ENCODE measurements at places on chromosomes 3 and 15.

GRCh38 chr15:65766422-65767263 is 25.4 kb downstream of the DENND4A start:
- no peak for DNase-seq

- no peak for DNase-seq
Observed at GRCh38 chr15:66830358-66830757, 128.3 kb downstream of the SMAD6 start.

- DNase-seq = no peak
Observed at GRCh38 chr15:58629625-58630024, 119.9 kb downstream of the ADAM10 start.

DNA sequence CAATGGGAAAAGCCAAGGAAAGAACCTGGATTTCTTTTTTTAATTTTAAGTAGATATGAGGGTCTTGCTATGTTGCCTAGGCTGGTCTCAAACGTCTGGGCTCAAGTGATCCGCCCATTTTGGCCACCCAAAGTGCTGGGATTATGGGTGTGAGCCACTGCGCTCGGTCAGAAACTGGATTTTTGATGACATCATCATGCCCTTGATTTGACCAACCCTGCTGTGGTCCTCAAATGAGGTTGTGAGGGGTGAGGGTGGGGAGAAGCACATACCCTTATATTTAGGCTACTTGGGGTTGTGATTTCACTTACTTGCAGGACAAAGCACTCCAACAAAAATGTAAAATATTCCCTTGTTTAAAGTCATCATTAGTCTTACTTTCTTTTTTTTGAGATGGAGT is 70.4 kb downstream of the C3orf38 start:
- DNase-seq = no peak

DNA sequence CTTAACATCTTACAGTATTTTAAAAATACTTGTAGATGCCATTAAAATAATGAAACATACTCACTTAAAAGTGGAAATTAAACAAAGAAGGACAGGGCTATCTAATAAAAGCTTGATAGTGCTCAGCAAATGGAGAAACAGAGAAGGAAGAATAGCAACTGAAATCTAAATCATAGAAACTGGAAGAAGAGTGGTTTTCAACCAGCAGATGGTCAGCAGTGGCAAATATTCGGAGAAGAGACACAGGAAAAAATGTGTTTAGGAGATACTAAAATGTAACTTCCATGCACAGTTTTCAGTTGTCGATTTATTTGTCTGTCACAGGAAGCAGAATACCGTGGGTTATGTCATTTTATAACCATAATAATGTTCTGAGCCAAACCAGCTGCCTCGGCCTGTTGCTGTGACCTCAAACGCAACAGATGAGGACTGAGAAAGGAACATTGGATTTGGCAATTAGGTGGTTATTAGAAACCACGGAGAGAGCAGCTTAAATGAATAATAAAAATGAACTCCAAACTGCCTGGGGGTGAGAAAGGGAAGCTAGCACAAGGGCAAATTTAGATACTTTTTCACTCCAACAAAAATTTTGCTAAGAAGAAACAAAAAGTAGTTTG is 246.6 kb upstream of the KCNMB2 start:
- DNase-seq = no peak

DNA sequence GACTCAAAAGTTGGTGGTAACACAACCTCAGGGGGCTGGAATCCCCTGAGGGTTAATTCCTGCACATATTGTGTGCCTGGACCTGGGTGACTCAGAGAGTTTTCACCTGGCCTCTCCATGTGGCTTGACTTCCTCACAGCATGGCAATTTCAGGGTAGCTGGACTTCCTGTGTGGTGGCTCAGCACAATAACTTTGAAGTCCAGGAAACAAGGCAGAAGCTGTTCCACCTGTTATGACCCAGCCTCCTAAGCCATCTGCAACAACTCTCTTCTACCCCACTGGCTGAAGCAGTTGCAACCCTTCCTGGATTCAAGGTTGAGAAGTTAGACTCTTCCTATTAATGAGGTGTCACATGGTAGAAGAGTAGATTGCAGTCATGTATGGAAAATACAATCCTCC is 58.4 kb downstream of the EDEM1 start:
- DNase-seq = no peak

- no peak for DNase-seq
Observed at GRCh38 chr15:22902578-22902977, 64.1 kb downstream of the NIPA2 start.

DNA sequence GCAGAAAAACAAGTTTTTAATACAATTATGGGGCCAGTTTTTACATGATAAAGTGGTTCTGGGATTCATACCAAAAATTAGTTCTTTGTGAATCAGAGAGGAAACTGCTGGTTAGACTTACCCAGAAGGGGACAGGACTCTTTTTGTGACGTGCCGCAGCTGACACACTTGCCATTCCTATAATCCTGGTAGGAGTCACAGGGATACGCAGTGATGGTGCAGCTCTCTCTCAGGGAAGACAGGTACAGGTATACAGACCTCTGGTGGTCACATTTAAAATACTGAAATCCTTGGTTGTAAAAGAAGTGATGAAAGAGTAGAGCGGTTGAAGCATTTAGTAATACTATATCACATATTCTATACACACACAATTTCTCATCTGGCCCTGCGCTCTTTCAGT is 20.2 kb upstream of the TMEM41A start:
- no peak for DNase-seq

GRCh38 chr15:37028625-37029296 is 71.6 kb downstream of the MEIS2 start:
- no peak for DNase-seq

GRCh38 chr3:30342318-30343060 is 263.9 kb upstream of the TGFBR2 start:
- DNase-seq = no peak

GRCh38 chr3:186493525-186494255 is 50.5 kb downstream of the CRYGS start:
- peak; percentile 7 for DNase-seq

DNA sequence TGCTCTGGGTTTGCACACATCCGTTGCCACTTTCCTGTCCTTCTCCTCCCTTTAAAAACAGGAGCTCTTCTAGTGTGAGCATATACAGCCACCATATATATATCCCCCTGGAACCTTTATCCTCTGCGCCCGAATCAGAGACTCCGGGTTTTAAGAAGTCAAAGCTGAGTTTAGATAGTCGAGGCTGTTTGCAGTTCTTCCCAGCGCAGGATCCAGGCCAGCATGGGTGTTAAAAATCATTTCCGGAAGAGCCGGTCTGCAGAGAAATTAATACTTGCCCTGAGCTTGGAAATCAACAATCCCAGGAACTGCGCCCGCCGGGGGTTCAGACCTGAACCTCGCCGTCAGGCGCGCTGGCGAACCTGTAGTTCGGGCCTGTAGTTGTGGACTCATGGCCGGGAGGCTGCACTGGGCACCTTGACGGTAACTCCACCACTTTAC is 2.3 kb downstream of the SHOX2 start:
- no peak for DNase-seq

DNA sequence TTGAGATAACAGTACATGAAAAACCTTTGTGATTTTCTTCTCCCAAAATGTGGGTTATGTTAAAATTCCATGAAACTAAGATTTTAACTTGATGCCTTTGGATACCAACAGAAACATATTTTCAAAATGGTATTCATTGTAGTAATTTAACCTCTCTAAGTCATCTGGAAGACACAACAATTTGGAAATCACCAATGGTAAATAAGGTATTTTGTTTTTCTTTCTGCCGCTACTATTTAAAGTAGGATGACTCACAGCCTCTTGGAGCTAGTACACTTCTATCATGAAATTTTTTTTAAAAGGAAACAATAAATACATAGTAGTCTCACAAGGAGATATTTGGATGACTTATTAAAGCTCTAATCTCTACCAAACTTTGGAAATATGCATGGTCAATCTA is 291.6 kb upstream of the VEPH1 start:
- no peak for DNase-seq

DNA sequence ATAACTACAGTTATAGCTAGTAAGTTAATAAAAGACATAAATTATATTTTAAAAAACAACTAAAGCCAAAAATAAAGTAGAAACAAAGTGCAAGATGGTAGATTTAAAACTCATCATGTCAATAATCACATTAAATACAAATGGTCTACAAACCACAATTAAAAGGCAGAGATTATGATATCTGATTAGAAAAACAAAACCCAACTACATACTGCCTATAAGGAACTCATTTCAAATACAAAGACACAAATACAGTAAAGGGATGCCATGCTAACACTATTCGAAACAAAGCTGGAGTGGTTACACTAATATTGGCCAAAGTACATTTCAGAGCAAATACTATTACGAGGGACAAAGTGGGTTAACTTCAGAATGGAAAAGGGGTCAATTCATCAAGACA is 426.5 kb downstream of the SHQ1 start:
- DNase-seq = no peak

GRCh38 chr3:128551867-128552266 is 58.9 kb upstream of the GATA2 start:
- DNase-seq = no peak

GRCh38 chr3:54703923-54704322 is 223.9 kb downstream of the LRTM1 start:
- no peak for DNase-seq

- DNase-seq = no peak
Observed at GRCh38 chr3:138396752-138397410, 37.5 kb upstream of the ESYT3 start.

GRCh38 chr15:101185336-101185735 is 66.5 kb downstream of the CHSY1 start:
- no peak for DNase-seq

GRCh38 chr15:80216911-80217310 is 35.1 kb downstream of the CTXND1 start:
- no peak for DNase-seq

- peak; percentile 60 for DNase-seq
Observed at GRCh38 chr3:160869825-160870224, 113.8 kb downstream of the PPM1L start.

- DNase-seq = no peak
Observed at GRCh38 chr3:45343947-45344346, 44.4 kb upstream of the LARS2 start.

DNA sequence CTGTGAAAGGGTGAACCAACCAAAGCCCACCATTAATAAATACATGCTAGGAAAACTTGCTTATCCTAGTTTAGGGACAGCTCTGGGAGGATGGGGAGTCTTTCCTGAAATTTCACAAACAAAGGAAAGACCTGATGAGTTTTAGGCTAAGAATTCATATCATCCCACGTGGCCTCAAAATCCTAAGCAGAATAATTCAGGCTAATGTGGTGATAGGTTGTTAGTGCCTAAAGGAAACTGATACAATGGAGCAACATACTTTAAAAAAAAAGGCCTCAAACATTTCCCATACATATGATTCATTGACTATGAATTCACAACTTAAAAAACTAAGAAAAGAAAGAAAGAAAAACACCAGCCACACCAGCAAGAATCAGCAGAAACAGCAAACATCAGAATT is 126.9 kb upstream of the CNTN4 start:
- no peak for DNase-seq

DNA sequence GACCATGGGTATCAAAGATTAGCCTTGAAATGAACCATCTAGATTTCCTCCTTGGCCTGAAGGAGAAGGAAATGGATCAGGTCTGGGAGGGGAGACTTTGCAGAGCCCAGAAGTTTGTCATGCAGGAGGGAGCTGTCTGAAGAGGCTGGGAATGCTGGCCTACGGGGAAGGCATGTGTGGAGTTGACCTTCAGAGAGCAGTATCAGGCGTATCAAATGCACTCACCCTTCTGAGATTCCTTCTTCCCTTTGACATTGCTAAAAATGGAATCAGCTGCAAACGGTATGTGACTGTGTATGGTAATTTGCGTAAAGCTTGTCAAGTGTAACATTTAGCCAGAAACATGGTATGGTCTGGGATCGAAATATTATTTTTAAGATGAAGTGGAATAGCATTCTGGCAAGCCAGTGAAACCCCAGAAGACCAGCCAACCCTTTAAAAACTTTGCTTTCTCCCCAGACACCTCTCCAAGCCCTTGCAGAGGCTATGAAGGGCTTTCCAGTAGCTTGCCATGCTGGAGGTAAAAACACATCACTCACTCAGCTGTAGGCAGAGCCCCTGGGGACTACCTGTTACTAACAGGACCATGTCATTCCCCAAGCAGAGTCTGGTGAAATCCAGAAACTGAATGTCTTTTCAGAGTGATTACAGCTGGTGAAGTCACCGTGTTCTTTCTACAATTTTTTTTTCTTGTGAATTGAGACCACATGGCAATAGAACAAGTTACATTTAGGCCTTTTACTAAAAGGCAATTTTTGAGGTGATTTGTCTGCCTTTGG is 174.7 kb upstream of the SLC24A5 start:
- no peak for DNase-seq

DNA sequence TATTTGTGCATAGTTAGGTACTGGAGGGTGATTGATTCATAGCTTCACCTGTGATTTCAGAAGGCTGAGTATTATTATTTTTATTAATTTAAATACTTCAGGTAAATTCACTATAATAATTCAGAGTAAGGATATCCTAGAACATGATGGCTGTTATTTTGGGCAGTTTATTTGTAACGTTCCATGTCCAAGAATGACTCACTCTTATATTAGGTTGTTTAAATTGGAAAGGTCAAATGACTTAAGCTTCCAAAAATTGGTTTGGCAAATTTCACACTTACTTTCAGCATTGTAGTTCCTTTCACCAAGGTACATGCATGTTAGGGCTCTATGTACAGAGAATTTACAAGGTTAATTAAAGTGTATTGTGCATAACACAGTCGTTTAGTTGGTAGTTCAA is 120.2 kb downstream of the EPHA3 start:
- DNase-seq = no peak

GRCh38 chr15:88385078-88385700 is 82.0 kb downstream of the MRPL46 start:
- no peak for DNase-seq

- no peak for DNase-seq
Observed at GRCh38 chr3:143200001-143200924, 80.7 kb downstream of the CHST2 start.

- DNase-seq = peak; percentile 70
Observed at GRCh38 chr3:59320080-59320479, 270.3 kb upstream of the CFAP20DC start.

- peak; percentile 82 for DNase-seq
Observed at GRCh38 chr3:10432156-10432845, 73.1 kb downstream of the ATP2B2 start.

- DNase-seq = no peak
Observed at GRCh38 chr3:65576966-65577365, 461.8 kb downstream of the MAGI1 start.

Data from NCI-H2029 treated with DMSO at 0.1 percent for 48 hours (cell line).